ENCODE measurements at places on chromosomes 3 and 15.

DNA sequence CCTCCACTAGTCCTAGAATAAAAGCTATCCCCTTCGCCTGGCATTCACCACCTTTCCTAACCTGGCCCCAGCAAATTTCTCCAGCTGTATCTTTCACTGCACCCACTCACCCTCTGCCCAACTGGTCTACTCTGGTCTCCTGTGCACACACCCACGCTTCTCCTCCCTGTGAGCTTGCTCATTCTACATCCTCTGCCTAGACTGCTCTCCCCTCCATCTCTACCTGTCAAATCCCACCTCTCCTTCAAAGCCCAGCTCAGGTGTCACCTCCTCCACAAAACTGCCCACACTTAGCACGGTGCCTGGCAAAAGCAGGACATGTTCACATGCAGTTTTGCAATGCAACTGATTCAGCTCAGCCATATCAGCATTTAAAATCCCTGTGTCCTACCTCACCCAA is 45.8 kb upstream of the NTRK3 start:
- DNase-seq = no peak

DNA sequence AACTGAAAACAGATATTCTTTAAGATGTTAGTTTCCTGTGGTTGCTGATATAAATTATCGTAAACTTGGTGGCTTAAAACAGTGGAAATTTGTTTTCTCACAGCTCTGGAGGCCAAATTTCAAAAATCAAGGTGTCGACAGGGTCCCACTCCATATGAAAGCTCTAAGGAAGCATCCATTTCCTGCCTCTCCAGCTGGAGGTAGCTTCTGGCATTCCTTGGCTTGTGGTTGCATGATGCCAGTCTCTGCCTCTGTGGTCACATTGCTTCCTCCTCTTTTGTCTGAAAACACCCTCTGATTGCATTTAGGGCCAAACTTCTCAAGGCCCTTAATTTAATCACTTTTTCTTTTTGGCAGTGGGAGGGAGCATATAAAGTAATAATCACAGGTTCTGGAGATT is 96.8 kb downstream of the PPM1L start:
- DNase-seq = no peak

DNA sequence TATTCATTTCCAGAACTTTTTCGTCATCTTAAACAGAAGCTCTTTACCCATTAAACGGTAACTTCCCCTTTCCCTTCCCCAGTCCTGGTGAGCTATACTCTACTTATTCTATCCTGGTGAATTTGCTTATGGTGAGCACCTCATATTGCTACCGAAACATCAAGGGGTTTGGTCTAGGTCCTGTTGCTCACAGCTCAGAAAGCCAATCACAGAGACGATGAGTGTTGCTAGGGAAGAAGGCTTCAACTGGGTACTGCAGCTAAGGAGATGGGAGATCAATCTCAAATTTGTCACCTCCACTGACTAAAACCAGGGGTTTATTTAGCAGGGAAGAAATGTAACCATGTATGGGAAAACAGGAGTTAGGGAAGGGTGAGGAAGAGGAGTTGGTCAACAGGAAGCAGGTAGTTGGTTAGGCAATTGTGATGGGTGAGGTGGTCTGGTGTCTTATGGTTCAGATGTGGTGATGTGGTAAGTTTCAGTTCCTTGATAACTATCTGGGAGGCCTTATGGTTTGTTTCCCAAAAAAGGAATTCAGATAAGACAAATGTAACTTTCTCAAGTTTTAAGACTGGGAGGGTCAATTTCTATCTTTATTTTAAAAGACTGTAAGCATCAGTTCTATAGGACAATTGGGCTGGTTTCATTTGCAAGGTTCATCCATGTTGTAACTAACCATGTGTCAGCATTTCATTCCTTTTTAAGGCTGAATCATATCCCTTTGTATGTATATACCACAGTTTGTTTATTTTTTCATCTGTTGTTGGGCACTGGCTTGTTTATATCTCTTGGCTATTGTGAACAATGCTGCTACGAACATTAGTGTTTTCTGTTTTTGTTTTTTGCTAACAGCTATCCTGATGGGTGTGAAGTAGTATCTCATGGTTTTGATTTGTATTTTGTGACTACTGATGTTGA is 24.3 kb downstream of the ARHGAP11B start:
- DNase-seq = no peak

- DNase-seq = no peak
Observed at GRCh38 chr3:12549971-12550760, 4.9 kb upstream of the MKRN2OS start.

DNA sequence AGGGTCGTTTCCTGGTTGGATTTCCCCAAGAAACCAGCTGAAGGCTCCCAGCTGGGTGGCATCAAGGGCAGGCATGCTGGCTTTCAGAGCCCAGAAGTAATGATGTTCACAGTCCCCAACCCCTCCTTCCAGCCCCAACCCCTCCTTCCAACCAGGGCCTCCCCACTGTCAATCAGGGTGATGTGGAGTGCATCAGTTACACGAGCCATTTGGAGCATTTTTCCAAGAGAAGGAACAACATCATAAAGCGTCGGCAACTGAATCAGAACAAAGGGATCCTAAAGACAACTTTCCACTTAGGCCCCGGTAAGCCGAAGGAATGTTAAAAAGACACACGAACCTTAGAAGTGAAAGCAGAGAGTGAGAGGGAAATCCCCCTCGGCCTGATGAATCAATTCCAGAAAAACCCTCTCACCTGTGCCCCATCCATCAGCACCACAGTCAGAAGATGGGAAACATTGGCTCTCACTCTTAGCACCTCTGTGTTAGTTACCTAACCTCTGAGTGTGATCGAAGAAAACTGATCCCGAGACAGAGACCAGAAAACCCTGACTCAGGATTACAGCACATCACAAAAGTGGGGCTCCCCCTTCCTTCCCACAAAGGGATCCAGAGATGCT is 101.2 kb upstream of the WNT5A start:
- no peak for DNase-seq

GRCh38 chr15:98785807-98786621 is 137.7 kb downstream of the IGF1R start:
- no peak for DNase-seq

- DNase-seq = no peak
Observed at GRCh38 chr3:49333091-49333490, 6.8 kb downstream of the USP4 start.

DNA sequence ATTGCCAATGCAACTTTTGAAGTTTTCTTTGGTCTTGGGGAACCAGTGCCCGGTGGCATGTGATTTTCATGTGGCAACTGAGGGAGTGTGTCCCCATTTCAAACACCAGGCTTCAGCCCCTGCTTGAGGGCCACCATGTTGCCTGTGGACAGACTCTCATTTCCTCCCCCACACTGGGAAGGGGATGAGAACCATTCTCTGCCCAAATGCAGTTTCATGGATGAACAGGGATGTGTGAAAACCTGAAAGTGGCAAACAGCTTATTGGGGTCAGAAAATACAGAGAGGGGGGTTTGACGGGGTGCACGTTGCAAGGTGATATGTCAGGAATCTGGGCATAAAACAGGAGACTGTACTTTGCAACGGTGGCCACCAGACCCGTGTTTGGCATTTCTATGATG is 6.3 kb downstream of the FAM107A start:
- no peak for DNase-seq

DNA sequence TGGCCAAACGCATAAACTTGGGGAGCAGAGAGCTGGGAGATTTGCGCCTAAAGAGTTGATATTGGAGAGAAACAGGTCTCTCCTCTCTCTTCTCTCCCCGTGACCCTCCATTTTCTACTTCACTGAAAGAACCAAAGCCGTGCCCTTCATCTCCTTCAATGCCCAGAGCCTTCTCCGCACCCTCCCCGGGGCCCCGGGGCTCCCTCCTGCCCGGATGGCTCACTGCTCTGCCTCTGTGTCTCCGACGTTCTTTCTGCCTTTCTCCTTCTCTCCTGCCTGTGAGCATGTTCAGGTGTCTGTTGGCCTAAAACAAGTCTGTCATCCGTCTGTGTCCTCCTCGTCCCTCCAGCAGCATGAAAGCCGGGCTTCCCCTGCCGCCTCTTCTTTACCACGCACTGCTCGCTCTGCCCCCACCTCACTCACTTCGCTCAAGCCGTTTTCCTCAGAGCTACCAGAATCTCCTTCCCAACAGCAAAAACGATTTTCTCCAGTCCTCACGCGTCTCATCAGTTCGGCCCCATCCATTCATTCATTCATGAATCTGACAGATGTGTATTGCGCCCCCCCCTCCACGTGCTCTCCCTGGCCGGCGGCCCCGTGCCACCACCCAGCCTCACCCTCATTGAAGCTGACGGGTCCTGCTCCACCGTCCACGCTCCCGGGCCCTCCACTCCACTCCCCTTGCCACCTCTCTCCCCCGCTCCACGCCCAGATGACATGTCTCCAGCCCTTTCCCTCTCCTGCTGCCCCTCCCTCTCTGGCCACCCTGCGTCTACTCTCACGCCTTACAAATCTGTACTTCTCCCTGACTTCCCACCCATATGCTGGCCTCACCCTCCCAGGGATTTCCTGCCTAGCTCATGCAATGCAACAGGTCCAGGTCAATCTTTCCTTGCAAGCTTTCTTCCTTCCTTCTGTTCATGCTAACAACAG is 10.2 kb downstream of the MUC4 start:
- DNase-seq = no peak

- no peak for DNase-seq
Observed at GRCh38 chr15:89128320-89129122, 40.3 kb downstream of the ABHD2 start.

DNA sequence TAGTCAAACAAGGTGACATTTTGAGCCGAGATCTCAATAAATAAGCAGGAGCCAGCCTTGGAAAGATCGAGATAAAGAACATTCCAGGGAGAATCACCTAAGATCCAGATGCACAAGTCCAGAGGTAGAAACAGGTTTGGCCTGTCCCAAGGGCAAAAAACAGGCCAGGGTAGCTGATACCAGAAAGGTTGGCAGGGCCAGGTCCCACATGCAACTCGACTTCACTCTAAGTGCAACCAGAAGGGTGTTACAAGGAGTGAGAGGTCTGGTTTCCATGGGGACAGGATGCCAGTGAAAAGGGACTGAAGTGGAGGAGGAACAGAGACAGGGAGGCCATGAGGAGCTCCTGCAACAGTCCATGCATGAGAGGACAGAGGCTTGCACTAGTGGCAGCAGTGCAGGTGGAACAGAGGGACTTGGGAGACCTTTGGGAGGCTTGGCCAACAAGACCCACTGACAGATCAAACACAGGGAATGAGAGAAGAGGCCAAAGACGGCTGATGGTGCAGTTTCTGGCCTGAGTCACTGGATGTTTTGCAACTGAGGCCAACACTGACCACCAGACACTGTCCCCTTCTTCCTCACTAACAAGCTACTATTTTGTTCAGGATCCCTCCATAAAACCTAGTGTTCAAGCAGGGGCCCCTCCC is 5.2 kb downstream of the TPRA1 start:
- DNase-seq = no peak

GRCh38 chr3:18369551-18370185 is 55.5 kb downstream of the SATB1 start:
- DNase-seq = no peak

DNA sequence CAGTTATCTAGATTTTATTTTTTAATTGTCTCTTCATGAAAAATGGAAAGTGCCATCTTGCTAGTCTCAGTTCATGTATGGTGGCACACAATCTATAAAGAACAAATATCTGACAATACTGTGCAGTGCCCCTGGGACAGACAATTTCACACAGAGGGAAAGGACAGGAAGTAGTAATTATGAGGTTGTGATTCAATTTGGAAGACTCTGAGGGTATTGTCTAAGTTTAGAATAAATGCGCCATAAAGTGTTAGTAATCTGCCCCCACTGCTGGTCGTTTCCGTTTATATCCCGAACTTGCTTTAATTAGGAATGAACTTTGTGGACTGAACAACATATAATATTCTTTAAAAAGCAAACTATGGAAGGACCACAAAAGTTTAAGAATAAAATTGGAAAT is 196.4 kb upstream of the SLC24A5 start:
- DNase-seq = no peak

DNA sequence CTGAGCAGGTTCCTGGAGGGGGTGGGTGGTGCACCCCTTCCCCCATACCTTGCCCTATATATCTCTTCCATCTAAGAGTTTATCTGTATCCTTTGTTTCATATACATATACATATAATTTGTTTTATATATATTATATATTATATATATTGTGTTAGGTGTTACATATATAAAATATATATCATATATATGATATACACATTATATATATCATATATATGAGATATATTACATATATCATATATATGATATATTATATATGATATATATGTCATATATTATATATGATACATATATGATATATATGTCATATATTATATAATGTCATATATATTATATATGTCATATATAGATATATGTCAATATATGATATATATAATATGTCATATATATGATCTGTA is 31.1 kb downstream of the EXD1 start:
- no peak for DNase-seq

- DNase-seq = no peak
Observed at GRCh38 chr3:74282202-74282601, 332.3 kb downstream of the CNTN3 start.

- no peak for DNase-seq
Observed at GRCh38 chr3:11206316-11206715, 52.0 kb downstream of the HRH1 start.

DNA sequence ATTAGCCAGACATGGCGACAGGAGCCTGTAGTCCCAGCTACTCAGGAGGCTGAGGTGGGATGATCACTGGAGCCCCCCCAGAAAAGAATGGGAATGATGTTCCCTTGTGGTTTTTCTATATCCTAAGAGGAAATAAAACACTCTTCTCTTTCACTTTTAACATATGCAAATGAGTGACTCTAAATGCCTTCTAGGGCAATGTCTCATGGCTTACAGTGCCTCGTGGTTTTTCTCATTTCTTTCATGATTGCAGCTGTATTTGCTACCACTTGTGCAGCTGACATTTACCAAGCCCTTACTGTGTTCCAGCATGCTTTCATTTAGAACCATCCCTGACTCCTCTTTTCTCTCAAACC is 26.4 kb downstream of the STOML1 start:
- no peak for DNase-seq

DNA sequence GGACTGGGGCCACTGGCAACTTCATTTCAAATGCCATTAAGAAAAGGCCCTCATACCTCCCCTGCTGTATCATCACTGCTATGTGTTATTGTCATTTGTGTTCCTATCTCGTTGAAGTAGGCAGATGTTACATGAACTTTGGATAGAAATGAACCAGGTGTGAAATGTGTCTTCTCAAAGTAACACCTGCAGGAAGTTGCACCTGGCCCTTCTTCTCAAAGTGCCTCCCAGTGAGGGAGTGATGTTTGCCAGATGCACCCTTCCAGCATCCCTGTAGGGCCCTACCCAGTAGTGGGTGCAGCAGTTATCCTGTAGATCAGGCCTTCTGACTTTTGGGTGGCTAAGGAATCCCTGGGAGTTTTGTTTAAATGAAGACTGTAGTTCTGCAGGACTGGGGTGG is 197.7 kb upstream of the CTNNB1 start:
- no peak for DNase-seq

DNA sequence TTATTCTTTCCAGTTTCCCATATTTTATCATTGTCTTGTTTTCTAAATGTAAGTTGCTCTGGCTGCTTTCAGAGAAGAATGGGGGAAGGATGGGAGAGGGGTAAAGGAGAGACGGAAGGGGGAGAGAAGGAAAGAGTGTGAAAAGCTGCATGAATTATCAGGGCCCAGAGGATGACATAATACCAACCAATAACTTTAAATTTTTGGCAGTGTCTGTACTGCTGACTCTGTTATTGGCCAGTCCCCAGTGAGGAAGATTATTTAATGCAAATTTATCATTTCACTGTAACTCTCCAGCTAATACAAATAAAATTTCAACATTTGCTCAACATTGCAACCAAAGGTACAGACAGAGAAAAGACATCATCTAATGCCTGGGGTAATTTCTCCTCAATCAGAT is 551.7 kb upstream of the CFAP20DC start:
- no peak for DNase-seq

- DNase-seq = no peak
Observed at GRCh38 chr3:162195147-162195546, 698.5 kb downstream of the OTOL1 start.

All from esophagus squamous epithelium (tissue), 5 donors.